CD4-positive, CD25-positive, alpha-beta regulatory T cell (primary cell): ENCODE measurements at places on chromosomes 16 and 17. TPM values are rescaled to one million over a fixed set of nuclear protein-coding genes. Genes with fewer than 3 reads are reported as not detected.

The GFAP gene
- not detected for polyA plus RNA-seq

The PRR35 gene
- polyA plus RNA-seq: not detected

The CA4 gene
- not detected for polyA plus RNA-seq

The CCL23 gene
- polyA plus RNA-seq: not detected

The EARS2 gene
- 13.5 TPM for polyA plus RNA-seq

- no peak overlapping the region for H3K27ac ChIP-seq
- H3K4me1 ChIP-seq: no peaks in the 10 kb centered on the region
- no peak overlapping the region for H3K4me3 ChIP-seq
- H3K27me3 ChIP-seq: no peaks in the 10 kb centered on the region
- H3K36me3 ChIP-seq: no peaks in the 10 kb centered on the region
Observed at GRCh38 chr16:78932355-78932943, 668.1 kb downstream of the MAF start.

GRCh38 chr17:7644775-7645174 is 6.0 kb upstream of the ATP1B2 start:
- no peaks in the 10 kb centered on the region for H3K27me3 ChIP-seq
- DNase-seq: no peak
- H3K27ac ChIP-seq: no peak overlapping the region
- H3K36me3 ChIP-seq: no peaks in the 10 kb centered on the region

- no peak for DNase-seq
- peaks cover 6% of the 10 kb centered on the region for H3K36me3 ChIP-seq
- peak overlapping the region; percentile 62 for H3K27ac ChIP-seq
- H3K4me3 ChIP-seq: no peak overlapping the region
Observed at GRCh38 chr16:89401641-89402445, 88.5 kb downstream of the ANKRD11 start.

DNA sequence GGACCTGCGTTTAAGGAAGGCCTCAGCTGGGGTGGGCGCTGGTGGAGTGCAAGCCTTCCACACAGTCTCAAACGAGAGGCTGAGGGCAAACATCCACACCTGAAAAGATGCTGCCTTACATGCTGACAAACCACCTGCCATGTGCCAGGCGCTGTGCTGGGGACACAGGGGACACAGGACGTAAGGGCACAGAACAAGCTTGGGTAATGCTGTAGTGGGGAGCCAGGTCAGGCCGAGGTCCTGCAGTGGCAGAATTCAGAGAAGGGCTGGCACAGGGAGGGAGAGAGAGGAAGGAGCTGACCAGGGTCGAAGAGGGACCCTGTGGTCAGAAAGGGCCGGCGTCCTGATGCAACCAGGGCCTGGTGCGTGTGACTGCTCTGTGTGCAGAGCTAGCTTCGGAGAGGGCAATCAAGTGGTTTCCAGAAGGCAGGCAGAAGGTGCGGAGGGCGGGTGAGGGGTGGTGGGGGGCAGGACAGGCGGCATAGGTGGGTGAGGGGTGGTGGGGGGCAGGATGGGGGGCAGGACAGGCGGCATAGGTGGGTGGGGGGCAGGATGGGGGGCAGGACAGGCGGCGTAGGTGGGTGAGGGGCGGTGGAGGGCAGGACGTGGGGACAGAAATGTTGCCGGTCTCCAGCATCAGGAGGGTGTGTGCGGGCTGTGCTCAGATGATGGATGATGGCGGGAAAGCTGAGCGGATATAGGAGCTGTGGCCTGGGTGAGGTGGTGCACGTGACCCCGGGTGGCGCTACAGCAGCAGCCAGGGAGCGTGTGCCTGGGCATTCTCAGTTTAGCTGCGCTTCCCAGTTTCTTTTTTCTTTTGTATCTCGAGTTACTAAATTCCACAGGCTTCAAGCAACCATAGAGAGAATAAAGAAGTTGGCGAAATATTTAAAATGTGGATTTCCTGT is 18.8 kb downstream of the TELO2 start:
- H3K4me3 ChIP-seq: no peak overlapping the region
- no peak for DNase-seq
- H3K27ac ChIP-seq: no peak overlapping the region
- no peaks in the 10 kb centered on the region for H3K36me3 ChIP-seq

GRCh38 chr17:70028978-70029767 is 45.9 kb upstream of the KCNJ16 start:
- H3K36me3 ChIP-seq: no peaks in the 10 kb centered on the region
- H3K27me3 ChIP-seq: no peaks in the 10 kb centered on the region
- no peak for DNase-seq
- no peaks in the 10 kb centered on the region for H3K4me1 ChIP-seq
- H3K4me3 ChIP-seq: no peak overlapping the region

GRCh38 chr16:89616623-89617022 is 3.2 kb downstream of the DPEP1 start:
- H3K4me3 ChIP-seq: no peak overlapping the region
- no peaks in the 10 kb centered on the region for H3K36me3 ChIP-seq
- DNase-seq: peak; percentile 16
- H3K27ac ChIP-seq: peak overlapping the region; percentile 68

GRCh38 chr17:48814504-48814903 is 2.5 kb downstream of the TTLL6 start:
- H3K27ac ChIP-seq: no peak overlapping the region
- H3K4me1 ChIP-seq: peaks cover 15% of the 10 kb centered on the region
- DNase-seq: peak; percentile 54
- H3K27me3 ChIP-seq: peaks cover 37% of the 10 kb centered on the region
- no peaks in the 10 kb centered on the region for H3K36me3 ChIP-seq

- peak overlapping the region; percentile 93 for H3K27ac ChIP-seq
- peak overlapping the region; percentile 77 for H3K4me3 ChIP-seq
- no peaks in the 10 kb centered on the region for H3K27me3 ChIP-seq
- peak; percentile 41 for DNase-seq
Observed at GRCh38 chr17:63698381-63698885, 1.5 kb downstream of the LIMD2 start.

GRCh38 chr16:80309178-80309577 is 231.6 kb upstream of the DYNLRB2 start:
- H3K36me3 ChIP-seq: no peaks in the 10 kb centered on the region
- no peaks in the 10 kb centered on the region for H3K4me1 ChIP-seq
- H3K27me3 ChIP-seq: peaks cover 4% of the 10 kb centered on the region
- no peak overlapping the region for H3K4me3 ChIP-seq
- no peak overlapping the region for H3K27ac ChIP-seq

GRCh38 chr17:76166906-76167305 is 25.9 kb upstream of the FOXJ1 start:
- H3K27me3 ChIP-seq: no peaks in the 10 kb centered on the region
- no peaks in the 10 kb centered on the region for H3K36me3 ChIP-seq
- H3K4me1 ChIP-seq: no peaks in the 10 kb centered on the region
- no peak overlapping the region for H3K27ac ChIP-seq
- H3K4me3 ChIP-seq: no peak overlapping the region

GRCh38 chr16:7653746-7654461 is 321.3 kb downstream of the RBFOX1 start:
- H3K4me1 ChIP-seq: no peaks in the 10 kb centered on the region
- no peak overlapping the region for H3K27ac ChIP-seq

- H3K4me3 ChIP-seq: no peak within 1 kb of the TSS
- no peak within 1 kb of the TSS for H3K27ac ChIP-seq
- peaks cover 11% of the 10 kb centered on the region for H3K4me1 ChIP-seq
- peak; percentile 58 for DNase-seq
- peaks cover 54% of the 10 kb centered on the region for H3K27me3 ChIP-seq
Observed at GRCh38 chr17:6831661-6832263, at the start of gene TEKT1. Gene TEKT1 (minus strand): TSS chr17:6831729. CDS start chr17:6830376, 1,353 bp downstream.
